CD4-positive, alpha-beta T cell treated with Interleukin-4 for 4 hours (primary cell): ENCODE measurements at places on chromosomes 2 and 18.

GRCh38 chr2:159737292-159737916 is 25.1 kb downstream of the MARCHF7 start:
- DNase-seq: no peak

DNA sequence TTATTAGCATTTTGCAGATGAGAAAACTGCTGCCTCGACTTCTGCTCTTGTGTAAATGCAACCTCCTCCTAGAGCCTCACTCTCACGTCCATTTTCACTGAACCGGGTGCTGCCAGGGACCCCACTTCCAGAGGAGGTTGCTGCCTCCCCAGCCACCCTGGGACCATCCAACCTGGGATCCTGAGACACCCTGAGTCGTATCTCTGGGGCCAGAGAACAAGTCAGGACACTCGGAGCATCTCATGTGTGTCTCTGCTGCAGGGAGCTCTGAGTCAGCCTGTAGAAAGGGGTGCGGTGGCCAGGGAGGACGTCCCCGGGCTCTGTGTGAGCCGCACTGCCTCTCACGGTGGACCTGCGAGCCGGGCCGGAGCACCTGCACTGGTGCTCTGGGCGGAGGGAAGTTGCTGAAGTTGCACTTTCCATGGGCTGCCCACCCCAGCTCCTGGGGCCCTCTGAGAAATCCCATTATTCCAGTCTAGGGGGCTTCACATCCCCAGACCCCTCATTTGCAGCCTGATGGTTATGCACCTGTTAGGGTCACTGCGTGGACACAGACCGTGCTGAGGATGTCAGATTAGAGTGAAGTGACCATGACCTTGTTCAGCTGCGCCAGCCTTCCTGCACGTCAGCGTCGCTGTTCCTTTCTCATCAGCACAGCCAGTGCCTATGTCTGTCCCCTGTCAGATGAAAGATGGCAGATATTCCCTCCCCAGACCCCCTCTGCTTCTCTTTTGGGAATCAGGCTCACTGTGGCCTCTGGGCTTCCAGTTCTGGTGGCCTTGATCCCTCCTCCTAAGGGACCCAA is 230.4 kb downstream of the KLHL29 start:
- no peak for DNase-seq

DNA sequence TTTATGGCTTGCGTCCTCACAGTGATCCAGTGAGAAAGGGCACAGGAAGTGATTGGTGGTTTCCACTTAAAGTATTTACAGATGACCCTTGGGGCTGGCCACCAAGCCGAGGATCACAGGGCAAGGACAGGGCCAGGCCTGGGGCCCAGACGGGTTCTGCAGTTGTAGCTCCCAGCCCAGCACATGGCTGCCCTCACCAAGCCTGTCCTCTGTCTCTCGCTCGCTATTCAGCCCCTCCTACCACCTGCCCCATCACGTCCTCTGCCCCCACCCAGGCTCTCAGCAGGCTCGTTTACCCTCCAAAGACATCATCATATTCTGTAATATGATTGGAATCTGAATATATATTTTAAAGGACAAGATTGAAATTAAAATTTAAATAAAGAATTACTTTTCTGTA is 246.0 kb downstream of the KLHL29 start:
- DNase-seq: no peak

GRCh38 chr18:51390702-51391101 is 193.2 kb upstream of the MEX3C start:
- DNase-seq: no peak

DNA sequence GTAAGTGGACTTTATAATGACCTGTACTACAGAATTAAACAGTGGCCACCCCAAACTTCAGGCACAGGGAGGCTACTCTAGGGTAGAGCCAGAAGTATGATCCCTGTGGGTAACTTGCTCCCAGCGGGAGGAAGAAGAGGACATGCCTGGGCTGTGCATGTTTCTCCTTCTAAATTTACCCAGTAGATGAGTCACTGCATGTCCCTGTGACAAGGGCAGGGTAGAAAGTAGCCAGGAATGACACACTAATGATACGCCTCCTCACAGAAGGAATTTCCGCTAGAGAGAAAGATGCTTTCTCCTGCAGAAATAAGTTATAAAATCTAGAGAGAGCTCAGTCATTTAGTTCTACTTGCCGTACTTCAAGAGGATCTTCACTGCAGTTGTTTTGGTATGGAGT is 7.5 kb downstream of the ACYP2 start:
- DNase-seq: no peak

- DNase-seq: no peak
Observed at GRCh38 chr18:44781886-44782285, 101.2 kb downstream of the SETBP1 start.

- no peak for DNase-seq
Observed at GRCh38 chr2:53813151-53813550, 26.3 kb downstream of the ERLEC1 start.

DNA sequence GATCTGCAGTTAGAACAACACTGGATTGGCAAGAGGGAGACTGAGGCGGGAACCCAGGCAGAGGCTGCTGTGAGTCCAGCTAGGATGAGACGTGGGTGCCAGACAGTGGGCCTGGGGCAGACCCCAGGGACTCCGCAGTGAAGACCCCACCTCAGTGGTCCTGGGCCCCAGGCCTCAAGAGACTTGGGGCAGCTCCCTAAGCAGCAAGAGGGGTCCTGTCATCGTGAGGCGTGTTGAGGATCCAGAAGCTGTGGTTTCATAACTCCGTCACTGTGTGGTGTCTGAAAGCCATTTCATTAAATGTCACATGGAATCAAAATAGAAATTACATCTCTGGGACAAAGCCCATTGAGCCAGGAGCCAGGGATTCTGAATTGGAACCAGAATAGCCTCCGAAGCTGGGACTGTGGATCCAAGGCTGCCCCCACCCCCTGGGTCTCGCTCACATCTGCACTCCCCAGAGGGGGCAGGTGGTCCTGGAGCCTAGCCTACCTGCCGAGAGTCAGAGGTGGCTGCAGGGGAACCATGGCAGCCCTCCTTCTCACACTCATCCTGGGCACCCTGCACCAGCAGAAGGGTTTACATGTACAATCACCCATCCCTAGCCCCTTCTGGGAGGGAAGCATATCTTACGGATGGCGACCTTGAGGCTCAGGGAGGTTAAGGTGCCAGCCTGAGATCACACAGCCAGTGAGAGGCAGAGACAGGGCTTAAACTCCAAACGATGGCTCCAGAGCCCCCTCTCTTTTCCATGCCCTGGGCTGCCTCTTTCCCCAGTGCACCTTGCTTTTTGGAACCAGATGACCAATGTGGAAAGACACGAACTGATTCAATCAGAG is 23.2 kb downstream of the RRM2 start:
- no peak for DNase-seq

- DNase-seq: no peak
Observed at GRCh38 chr2:96097951-96098823, 18.2 kb downstream of the ADRA2B start.

GRCh38 chr2:146238254-146238966 is 1606.4 kb upstream of the ACVR2A start:
- DNase-seq: no peak

DNA sequence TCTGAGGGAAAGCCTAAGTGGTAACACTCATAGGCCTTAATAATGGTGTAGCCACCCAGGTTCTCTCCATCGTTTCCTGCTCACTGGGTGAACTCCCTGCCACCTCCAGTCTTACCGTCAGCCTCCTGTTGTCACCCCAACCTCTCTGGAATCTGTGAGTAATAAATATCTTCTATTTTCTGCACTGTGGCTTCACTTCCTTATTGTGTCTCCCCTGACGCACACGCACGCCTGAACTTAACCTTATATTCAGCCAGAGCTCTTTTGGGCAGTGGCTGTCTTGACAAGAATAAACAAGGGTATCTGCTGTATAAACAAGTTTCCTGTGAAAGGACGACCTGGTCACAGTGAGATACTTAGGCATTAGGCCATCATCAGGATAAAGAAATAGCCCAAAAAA is 467.2 kb downstream of the SPAG16 start:
- DNase-seq: no peak

GRCh38 chr2:76197428-76197827 is 486.7 kb upstream of the GCFC2 start:
- DNase-seq: no peak

- no peak for DNase-seq
Observed at GRCh38 chr2:147197754-147198483, 646.9 kb upstream of the ACVR2A start.

- no peak for DNase-seq
Observed at GRCh38 chr18:50039746-50040145, 155.2 kb downstream of the MYO5B start.

DNA sequence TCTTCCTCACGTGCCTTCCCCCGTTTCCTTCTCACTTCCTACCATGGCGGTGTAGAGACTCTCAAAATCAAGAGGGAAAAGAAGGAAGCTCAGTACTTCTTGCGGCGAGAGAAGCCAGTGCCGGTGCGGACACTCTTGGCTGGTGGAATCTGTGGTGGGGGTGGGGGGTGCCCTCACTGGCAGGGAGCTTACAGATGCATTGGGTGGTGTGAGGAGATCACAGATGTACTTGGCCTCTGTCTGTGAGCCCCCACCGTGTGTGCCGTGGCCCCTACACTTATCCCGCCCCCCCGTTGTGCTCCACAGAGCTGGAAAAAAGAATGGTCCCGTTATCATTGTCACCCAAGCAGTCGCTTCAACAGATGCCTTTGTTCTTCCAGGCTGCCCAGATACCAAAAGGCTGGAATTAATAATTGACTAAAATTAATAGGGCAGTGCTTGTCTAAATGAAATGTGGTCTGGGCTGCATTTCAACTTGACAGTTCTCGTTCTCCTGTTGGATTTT is 79.8 kb downstream of the VAPA start:
- DNase-seq: no peak

DNA sequence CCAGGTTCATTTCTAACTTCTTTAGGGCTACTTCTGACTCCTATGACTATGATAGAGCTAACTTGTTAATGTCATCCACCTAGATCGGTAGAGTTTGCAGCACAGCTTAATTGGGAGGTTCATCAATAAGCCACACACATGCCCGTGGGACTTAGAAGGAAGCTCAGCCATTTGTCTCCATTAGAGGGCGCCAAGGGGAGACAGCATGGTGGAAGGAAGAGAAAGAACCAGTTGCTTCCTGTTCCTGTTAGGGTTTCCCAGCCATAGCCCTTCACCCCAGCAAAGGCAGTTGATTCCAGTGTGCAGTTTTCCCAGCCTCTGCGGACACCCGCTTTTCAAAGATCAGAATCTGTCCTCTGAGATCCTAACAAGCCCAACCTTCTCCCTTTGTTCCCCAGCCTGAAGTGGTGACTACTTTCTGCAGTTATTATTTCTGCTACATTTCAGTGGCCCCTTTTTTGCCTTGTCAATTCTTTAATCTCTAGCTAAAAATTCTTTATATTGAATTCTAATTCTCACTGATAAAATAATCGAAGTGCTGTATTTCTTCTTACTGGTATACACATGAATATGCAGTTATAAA is 30.3 kb downstream of the MAIP1 start:
- DNase-seq: peak; percentile 53

- no peak for DNase-seq
Observed at GRCh38 chr2:153823880-153824279, 47.8 kb upstream of the GALNT13 start.

GRCh38 chr2:97676620-97677019 is 7.1 kb downstream of the C2orf92 start:
- no peak for DNase-seq

GRCh38 chr2:230895536-230896345 is 29.3 kb downstream of the GPR55 start:
- no peak for DNase-seq

- no peak for DNase-seq
Observed at GRCh38 chr18:56505293-56505692, 133.1 kb downstream of the TXNL1 start.

DNA sequence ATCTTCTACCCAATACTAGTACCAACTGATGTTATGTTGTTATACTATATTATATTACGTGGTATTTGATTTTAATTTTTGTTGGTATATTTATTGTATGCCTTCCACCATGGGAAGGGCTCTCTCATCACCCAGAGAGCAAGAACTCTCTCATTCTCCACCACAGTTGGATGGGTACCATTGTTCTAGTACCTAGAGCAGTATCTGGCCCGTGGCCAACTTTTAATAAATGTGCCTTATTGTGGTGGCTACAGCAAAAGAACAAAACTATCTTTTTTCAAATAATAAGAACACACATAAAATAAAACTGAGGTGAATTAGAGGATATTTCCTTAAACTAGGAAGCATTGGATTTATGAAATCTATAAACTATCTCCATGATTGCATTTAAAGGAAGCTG is 71.8 kb downstream of the PID1 start:
- DNase-seq: no peak

GRCh38 chr2:16566701-16567100 is 98.9 kb downstream of the CYRIA start:
- no peak for DNase-seq

GRCh38 chr2:133884739-133885381 is 316.6 kb upstream of the NCKAP5 start:
- no peak for DNase-seq

DNA sequence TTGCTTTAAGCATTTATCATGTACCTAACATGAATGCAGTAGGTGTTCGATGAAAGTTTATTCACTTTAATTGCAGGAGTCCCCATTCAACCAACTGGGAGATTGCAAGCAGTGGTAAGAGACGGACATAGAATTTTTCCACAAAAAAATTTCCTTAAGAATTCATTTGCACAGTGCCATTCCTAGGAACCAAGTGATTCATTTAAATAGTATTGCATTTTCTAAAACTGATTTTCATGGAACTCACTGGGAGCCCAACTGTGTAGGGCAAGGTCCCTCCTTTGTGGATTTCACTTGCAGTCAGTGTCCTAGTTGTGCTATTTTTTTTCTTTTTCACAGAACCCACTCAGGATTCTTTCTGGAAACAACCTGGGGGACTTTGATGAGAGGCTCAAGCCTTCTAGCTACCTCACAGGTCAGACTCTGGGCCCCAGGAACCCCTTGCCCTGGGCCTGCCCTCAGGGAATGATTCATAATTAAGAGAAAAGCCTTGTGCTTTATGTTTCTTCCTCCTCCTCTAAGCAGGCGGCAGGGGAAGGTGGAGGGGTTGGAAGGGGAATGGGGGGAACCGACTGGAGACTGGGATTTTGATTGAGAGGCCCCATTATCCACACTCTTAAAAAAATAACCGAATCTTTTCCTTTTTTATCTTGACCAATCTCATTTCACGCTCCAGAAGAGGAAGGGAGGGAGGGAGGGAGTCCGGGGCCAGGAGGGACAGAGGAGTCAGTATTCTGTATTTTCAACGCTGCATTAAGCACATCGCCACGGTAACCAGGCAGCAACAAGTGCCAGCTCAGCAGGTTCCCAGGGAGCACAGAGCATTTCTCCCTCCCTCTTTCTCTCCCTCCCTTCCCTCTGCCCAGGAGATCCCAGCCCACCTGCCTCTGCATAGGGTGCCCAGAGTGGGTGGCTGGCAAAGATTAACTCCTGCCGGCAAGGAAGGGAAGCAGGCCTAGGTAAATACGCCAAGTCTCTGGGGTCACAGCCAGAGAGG is 51.8 kb downstream of the PSD4 start:
- DNase-seq: no peak

GRCh38 chr2:20061476-20061875 is 10.0 kb upstream of the LAPTM4A start:
- no peak for DNase-seq

DNA sequence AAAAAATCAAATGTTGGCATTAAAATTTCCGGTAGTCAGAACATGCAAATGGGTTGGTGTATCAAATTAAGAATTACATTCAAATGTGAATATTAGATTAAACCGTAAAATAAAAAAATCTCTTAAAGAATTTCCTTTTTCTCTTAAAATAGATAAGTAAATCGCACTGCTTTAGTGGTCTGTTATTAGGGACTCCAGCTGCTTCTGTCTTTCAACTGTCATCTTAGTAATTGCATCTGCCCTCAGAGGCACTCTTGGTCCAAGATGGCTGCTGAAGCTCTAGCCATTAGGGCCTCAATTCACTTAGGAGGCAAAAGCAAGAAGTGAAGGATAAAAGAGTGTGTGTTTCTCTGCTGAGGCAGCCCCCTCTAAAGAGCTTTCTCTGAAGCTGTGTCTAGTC is 132.4 kb downstream of the MGAT5 start:
- DNase-seq: no peak
